Endothelial cell of coronary artery (primary cell): ENCODE measurements at places on chromosomes 11 and 22. TPM values are rescaled to one million over a fixed set of nuclear protein-coding genes. Genes with fewer than 3 reads are reported as not detected.

The OVOL1 gene
- not detected in 2 replicates for total RNA-seq

The C11orf87 gene
- total RNA-seq, result under 0.01 TPM in 1 of 2 replicates, not detected in the other

The GP1BB gene
- total RNA-seq, result 0.54 and 1.6 TPM in 2 replicates

The SLC16A8 gene
- 0.28 TPM in 1 of 2 replicates, not detected in the other for total RNA-seq

The SCGB2A2 gene
- total RNA-seq, result not detected in 2 replicates

The MPPED2 gene
- under 0.01 TPM in 1 of 2 replicates, not detected in the other for total RNA-seq

The EFCAB6 gene
- 0.19 and 0.45 TPM in 2 replicates for total RNA-seq

The C11orf16 gene
- total RNA-seq, result not detected in 2 replicates

The PDGFD gene
- total RNA-seq, result 5.6 and 6.0 TPM in 2 replicates

The RBMXL2 gene
- total RNA-seq, result 0.18 TPM in 1 of 2 replicates, not detected in the other

The HEPN1 gene
- 0.09 TPM in 1 of 2 replicates, not detected in the other for total RNA-seq

The APOA5 gene
- total RNA-seq, result not detected in 2 replicates

The MFRP gene
- total RNA-seq, result under 0.01 TPM in 1 of 2 replicates, not detected in the other

The GAL gene
- total RNA-seq, result 0.28 and 2.7 TPM in 2 replicates

The MMP10 gene
- total RNA-seq, result 3.2 and 11.1 TPM in 2 replicates

The RIN1 gene
- total RNA-seq, result 5.9 and 8.3 TPM in 2 replicates

The CHRNA10 gene
- 0.54 and 0.66 TPM in 2 replicates for total RNA-seq

The TAF1D gene
- 116 and 146 TPM in 2 replicates for total RNA-seq

The TM7SF2 gene
- 8.0 and 10.9 TPM in 2 replicates for total RNA-seq

The RAB36 gene
- total RNA-seq, result 1.0 and 1.3 TPM in 2 replicates

The MAPK8IP2 gene
- total RNA-seq, result 0.09 TPM in 2 replicates
